Left renal cortex interstitium (tissue), 4 donors: ENCODE measurements at places on chromosomes 3 and 15. TPM values are rescaled to one million over a fixed set of nuclear protein-coding genes. Genes with fewer than 3 reads are reported as not detected.

Gene TRIM42
- polyA plus RNA-seq, result not detected

Gene GOLGA6L9
- 3.6 TPM for polyA plus RNA-seq

Gene CDV3
- 145 TPM for polyA plus RNA-seq

Gene CCDC13
- polyA plus RNA-seq, result 3.5 TPM

Gene C3orf33
- polyA plus RNA-seq, result 12.6 TPM

Gene CAMK1
- 22.7 TPM for polyA plus RNA-seq

Gene ARNT2
- polyA plus RNA-seq, result 56.2 TPM

Gene DOCK3
- 2.2 TPM for polyA plus RNA-seq

Gene TRANK1
- 7.6 TPM for polyA plus RNA-seq

Gene SMAD6
- 27.4 TPM for polyA plus RNA-seq

Gene PCBP4
- 66.1 TPM for polyA plus RNA-seq

Gene CGNL1
- polyA plus RNA-seq, result 67.1 TPM

Gene TMEM87A
- 47.7 TPM for polyA plus RNA-seq

Gene PTPRG
- polyA plus RNA-seq, result 75.4 TPM

Gene SI
- polyA plus RNA-seq, result not detected
